ENCODE measurements at places on chromosomes 6 and 20.

DNA sequence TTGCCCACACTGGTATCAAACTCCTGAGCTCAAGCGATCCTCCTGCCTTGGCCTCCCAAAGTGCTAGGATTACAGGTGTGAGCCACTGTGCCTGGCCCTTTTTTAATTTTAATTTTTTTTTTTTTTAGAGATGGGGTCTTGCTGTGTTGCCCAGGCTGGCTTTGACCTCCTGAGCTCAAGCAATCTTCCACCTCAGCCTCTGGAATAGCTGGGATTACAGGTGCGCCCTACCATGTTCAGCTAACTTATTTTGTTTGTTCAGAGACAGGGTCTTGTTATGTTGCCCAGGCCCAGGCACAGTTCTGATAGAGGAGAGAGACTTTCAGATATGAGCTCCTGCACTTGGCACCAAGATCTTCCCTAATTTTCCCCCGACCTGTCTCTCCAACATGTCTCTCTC is 8.1 kb downstream of the PSORS1C2 start:
- DNase-seq, result no peak

- DNase-seq, result no peak
These were observed 1.1 kb downstream of the FBXO30 start for GRCh38 chr6:145813285-145814034.

GRCh38 chr6:73263570-73263909 is 544 bp upstream of the KHDC1 start:
- no peak for DNase-seq

- peak; percentile 22 for DNase-seq
These were observed 114.7 kb upstream of the ZNF217 start for GRCh38 chr20:53708129-53708968.

DNA sequence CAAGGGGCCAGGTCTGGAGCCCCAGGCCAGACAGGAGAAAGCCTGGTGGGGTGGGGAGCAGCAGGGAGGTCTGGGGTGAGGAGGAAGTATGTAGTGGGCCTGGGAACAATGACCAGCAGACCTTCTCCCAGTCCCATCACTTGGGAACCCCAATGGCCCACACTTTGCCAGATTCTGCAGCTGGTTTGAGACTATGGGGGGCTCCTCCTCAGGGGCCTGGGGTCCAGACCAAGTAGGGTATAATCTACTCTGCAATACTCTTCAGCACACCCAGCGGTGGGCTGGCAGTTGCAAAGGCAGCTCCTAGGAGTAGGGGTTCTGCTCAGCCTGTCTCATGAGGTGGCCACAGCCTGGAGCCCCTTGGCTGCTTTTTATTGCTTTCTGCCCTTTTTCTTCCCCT is 52.8 kb downstream of the NPEPL1 start:
- DNase-seq, result no peak

GRCh38 chr6:90297115-90297866 is 648 bp upstream of the BACH2 start:
- DNase-seq, result no peak

- no peak for DNase-seq
These were observed 1407.6 kb downstream of the EPHA7 start for GRCh38 chr6:92011681-92012245.

DNA sequence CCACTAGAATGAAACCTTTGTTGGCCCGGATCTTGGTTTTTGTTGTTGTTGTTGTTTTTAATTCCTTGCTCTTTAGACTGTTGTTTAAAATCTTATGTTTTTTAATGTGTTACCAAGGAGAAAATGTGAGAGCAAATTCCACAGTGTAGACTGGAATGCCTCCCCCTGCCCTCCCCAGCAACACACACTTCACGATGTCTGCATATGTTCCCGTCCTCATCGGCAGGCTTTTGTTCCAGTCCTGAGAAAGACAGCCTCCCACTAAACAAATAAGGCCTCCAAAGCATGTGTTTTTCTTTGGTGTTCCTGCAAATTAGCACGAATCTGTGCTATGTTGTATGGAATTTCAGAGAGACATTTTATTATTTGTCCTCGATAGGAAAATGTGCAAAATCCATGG is 263.3 kb upstream of the QKI start:
- no peak for DNase-seq

- no peak for DNase-seq
These were observed 7.0 kb upstream of the RWDD1 start for GRCh38 chr6:116564311-116564710.

- no peak for DNase-seq
These were observed 43.9 kb downstream of the PLCB4 start for GRCh38 chr20:9112541-9113515.

- no peak for DNase-seq
These were observed 926 bp downstream of the PEX3 start for GRCh38 chr6:143451531-143451930.

GRCh38 chr20:11098888-11099287 is 425.1 kb upstream of the JAG1 start:
- DNase-seq, result no peak

All from T1000 (cell line).